Glutamatergic neuron (in vitro differentiated cells): ENCODE measurements at places on chromosomes 5 and 9.

DNA sequence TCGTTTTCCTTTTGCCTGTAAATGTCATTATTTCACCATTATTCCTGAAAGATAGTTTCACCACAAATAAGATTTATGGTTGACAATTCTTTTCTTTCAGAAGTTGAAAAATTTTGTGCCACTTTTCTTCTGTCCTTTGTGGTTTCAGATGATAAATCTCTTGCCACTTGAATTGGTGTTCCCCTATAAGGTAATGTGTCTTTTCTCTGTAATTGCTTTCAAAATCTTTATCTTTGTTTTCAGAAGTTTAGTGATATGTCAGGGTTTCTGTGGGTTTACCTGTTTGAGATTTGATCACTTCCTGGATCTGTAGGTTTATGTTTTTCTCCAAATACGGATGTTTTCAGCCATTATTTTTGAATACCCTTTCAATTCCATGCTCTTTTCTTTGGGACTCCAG, 14.6 kb downstream of the RASA1 start:
- no peak for DNase-seq

DNA sequence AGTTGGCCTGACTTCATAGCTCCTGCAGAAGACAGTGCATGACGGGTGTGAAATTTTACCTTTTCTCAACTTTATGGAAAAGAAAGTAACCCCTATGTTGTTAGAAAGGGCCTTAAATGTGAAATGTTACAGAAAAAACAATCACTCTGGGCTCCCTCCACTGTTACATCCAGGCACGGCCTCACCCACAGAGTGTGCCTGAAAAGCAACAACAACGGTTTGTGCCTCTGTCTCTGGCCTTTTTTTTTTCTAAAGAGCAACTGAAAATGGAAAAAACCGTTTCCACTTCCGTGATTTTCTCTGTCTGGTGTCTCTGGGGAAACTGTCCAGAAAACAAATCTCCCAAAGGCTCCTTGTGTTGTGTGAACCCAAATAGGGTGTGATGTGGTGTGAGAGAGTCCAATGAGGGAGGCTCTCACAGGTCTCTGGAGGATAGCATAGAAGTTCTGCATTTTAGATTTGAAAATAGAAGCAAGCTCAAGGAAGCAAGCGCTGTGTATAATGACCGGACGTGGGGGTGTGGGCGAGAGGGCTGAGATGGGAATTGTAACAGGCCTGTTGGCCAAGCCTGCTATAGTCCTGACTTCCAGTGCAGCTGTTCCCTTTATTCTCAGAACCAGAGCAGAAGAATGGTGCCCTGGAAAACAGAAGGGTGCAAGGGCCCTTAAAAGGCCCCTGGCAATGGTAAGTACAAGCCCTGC, 221.8 kb upstream of the TUT7 start:
- no peak for DNase-seq

DNA sequence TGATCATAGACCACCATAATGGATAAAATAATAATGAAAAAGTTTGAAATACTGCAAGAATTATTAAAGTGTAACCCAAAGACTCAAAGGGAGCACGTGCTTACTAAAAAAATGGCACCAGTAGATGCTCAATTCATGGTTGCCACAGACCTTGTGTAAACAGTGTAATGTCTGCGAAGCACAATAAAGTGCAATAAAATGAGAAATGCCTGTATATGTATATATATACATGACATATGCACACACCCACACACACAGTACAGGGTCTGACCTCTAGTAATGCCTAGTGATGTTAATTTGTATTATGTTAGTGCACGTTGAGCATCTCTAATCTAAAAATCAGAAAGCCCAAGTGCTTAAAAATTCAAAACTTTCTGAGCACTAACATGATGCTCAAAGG, 52.3 kb downstream of the FBXO38 start:
- DNase-seq, result no peak

GRCh38 chr9:98536542-98537173, 172.1 kb downstream of the GABBR2 start:
- DNase-seq, result no peak

DNA sequence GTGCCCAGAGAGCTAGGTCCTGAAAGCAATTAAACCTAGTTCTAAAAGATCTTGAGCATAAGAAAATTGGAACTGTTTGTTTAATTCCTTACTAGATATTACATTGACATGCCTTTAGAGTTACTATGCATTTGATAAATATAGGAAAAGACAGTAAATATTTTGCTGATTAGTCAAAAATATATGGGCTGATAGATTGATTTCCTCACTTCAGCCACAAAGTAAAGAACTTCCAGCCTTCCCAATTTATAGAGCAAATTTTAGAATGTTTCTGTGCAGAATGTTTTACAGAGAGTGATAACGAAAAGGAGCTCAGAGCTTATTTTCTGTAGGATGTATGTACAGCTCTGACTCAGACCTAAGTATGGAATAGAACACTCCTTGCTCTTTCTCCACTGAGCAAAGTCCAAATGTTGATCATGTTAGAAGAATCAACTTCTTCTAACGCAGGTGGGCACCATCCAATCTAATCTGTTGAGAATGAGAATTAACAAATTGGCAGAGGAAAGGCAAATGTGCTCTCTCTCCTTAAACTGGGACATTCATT, 72.9 kb upstream of the PAM start:
- DNase-seq, result no peak

- no peak for DNase-seq
Observed at GRCh38 chr5:81181576-81182316, 51.4 kb upstream of the CKMT2 start.

DNA sequence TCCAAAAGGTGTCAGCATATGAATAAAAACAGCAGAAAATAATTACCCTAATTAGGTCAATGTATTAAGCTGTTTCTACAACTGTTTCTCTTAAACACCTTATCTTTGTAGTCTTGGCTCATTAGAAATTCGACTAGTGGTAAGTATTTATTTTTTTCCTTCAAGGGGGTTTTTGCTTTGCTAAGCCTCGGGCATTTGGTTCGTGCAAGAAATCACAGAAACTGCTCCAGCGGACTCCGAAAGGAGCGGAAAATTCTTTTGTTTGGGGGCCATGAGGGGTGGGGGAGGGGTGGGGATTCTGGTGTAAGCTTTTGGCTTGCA, 757 bp downstream of the ZBED3 start:
- DNase-seq, result no peak

DNA sequence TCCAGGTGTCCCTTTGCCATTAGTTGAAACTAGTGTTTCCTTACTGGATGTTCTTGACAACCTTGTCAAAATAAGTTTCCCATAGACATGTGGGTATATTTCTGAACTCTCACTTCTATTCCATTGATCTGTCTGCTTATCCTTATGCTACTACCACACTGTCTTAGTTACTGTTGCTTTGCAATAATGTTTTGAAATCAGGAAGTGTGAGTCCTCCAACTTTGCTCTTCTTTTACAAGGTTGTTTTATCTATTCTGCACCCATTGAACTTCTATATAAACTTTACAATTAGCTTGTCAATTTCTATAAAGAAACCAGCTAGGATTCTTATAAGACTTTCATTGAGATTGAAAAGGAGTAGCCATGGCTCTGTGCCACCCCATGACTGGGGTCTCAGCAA, 24.3 kb downstream of the CD14 start:
- no peak for DNase-seq

DNA sequence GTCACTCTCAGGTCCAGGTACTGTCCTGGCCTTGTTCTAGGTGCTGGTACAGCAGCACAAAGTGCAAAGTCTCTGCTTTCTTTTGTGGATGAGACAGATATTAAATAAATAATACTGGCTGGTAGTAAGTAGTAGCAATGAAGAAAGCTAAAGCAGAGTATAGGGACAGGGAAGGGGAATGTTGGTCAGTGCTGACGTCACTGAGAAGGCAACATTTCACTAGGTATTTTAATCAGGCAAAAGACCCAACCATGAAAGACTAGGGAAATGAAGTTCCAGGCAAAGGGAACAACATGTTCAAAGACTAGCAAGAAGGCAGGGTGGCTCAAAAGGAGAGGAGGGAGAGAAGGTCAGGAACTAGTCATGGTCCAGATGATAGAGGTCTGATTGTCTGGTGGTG, 388.2 kb downstream of the YTHDC2 start:
- DNase-seq, result no peak

- no peak for DNase-seq
Observed at GRCh38 chr9:87685871-87686519, 39.9 kb upstream of the CTSL start.

DNA sequence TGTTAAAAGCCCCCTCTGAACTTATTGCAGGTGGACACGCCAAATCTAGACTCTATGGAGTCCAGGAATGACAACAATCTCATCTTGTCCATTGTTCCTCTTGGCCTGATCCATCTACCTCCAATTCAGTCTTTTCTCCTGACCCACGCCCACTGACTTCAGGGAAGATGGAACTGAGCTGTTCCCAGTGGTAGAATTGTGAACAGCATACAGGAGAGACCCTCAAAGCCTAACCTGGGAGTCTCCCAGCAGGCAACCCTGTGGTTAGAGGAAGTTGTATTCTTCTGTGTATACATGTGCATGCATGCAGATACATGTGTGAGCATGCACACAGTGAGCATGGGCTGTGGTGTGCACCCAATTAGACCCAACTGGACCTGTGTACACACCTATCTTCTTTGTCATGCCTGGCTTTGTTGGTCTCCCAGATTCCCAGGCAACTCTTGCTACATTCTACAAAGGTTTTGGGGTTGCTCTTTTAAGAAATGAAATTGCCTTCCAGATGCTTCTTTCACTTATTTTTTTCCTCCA, 286.0 kb downstream of the ZSWIM6 start:
- DNase-seq, result no peak

DNA sequence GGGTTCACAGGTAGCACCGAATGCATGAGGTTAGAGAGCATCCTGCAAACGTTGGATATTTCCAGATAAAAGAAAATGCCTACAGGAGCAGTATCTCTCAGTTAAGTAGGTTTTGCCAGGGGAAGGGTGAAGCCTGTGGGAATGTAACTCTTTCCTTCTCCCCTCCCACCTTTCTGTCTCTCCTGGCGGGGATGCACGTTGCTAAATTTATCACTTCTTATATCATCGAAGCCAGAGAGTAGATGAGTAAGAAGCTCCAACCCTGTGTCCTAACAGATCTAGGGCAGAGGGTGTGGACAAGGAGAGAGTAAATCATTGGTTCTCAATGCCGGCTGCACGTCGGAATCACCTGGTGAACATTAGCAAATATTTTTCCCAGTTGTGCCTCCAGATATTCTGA, 457.5 kb downstream of the ENC1 start:
- no peak for DNase-seq

GRCh38 chr9:14133394-14133793, 180.5 kb downstream of the NFIB start:
- no peak for DNase-seq

- DNase-seq, result no peak
Observed at GRCh38 chr9:14508884-14509283, 184.3 kb downstream of the ZDHHC21 start.

DNA sequence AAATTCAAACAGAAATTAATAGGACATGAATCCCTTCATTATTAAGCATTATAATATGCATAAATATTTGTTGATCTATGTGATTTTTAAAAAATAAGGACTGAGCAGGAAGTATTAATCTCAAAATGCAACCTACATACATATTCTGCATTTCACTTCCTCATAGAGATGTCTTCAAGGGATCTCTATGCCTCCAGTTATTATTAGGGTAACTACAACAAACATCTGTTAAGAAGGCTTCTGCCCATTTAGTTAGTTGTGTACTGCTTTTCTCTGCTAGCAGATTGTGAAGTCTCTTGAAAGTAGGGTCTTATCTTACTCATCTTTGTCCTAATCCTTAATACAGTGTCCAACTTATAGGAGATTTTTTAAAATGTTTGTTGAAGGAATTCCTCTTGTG, 414.1 kb downstream of the ACTL7B start:
- no peak for DNase-seq

- no peak for DNase-seq
Observed at GRCh38 chr5:111787006-111787405, 30.0 kb upstream of the NREP start.

GRCh38 chr9:34522971-34523797, at the start of gene ENHO:
TSS of gene ENHO (minus strand) at chr9:34522990. CDS start at chr9:34521695, 1,295 bp downstream.
- peak; percentile 93 for DNase-seq

DNA sequence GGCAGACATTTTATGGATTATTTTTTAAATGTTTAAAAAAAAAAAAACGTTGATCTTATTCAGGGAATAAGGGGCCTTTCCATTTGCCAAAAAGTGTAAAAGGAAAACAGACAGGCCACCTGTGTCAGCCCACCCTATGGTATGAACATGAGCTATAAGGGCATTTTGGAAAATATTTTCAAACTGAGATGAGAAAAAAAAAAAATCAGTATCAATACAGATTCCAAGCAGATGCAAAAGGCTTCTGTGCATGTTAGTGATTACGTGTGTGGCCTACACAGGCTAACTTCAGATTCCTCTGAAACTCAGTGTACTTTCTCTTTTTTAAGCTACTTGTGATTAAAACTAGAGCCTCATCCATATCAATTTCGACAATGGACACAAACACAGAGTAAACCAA, 189.9 kb downstream of the BNC2 start:
- no peak for DNase-seq

GRCh38 chr9:121274851-121275250, 6.9 kb downstream of the GSN start:
- DNase-seq, result no peak

DNA sequence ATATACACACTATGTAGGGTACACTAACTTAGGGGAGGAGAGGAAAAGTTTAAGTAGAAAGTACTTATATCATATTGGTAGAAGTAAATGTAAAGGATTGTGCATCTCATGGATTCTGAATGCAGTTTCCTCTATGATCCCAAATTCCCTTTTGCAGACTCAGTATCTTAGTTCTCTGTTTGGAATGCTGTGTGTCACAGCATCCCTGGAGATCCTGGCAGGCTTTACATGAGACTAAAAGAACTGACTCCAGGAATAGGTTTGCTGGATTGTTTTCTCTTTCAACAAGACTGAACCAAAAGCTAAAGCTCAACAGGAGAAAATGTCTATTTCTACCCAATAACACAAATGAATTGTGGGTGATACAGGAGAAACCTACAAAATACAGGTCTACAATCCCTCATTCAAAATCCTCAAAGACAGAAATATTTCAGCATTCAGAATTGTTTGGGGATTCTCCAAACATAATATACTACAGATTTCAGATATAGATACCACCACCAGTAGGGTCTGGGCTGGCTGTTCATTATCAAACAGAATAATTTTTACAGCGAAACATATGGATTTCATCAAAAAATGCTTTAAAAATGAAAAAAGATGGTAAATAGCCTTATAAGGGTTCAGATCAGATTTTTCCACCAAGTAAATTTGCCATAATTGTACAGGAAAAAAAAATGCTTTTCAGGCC, 324.7 kb upstream of the GRAMD2B start:
- no peak for DNase-seq

DNA sequence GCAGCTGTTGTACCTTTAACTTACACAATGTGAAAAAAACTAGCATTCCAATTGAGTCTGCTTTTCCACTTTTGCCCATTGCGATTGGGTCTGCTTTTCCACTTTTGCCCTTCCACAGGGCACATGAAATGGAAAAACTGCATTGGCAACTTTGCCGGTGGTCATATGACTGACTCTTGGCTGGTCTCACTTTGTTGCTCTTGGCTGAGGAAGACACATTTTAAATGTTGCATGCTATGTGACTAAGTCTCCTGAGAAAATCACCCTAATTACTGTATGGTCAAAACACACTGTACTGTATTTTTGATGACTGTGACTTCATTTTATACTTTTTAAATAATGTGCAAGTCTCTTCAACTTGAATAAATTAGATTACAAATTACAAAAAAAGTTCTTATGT, 1.6 kb upstream of the OXCT1 start:
- no peak for DNase-seq

GRCh38 chr5:10747678-10748622, 13.1 kb downstream of the DAP start:
- no peak for DNase-seq
